ENCODE measurements at places on chromosomes 3 and 15.

GRCh38 chr15:48385031-48385830 lies 54.0 kb downstream of the DUT start:
- no peak for DNase-seq

- no peak for DNase-seq
These were observed 412.7 kb downstream of the CNTN4 start for GRCh38 chr3:2511356-2511755.

DNA sequence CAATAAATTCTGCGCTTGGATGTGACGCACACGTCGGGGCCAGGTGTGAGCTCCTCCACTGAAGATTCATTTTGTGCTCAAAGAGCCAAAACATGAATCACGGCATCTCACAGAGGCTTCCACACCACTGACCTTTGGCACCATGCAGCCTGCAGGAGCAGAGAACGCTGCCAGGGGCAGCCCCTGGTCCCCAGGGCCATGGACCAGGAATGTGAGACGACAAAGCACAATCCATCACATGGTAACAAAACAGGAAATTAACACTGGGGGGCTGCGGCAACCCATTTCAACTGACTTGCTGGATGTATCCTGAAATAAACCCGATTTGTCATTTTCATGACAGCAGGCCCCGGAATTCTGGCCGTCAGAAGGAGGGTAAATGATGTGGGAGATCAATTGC lies 167.5 kb upstream of the IGF1R start:
- no peak for DNase-seq

- DNase-seq = no peak
These were observed 85.6 kb downstream of the NEDD4 start for GRCh38 chr15:55907797-55908196.

DNA sequence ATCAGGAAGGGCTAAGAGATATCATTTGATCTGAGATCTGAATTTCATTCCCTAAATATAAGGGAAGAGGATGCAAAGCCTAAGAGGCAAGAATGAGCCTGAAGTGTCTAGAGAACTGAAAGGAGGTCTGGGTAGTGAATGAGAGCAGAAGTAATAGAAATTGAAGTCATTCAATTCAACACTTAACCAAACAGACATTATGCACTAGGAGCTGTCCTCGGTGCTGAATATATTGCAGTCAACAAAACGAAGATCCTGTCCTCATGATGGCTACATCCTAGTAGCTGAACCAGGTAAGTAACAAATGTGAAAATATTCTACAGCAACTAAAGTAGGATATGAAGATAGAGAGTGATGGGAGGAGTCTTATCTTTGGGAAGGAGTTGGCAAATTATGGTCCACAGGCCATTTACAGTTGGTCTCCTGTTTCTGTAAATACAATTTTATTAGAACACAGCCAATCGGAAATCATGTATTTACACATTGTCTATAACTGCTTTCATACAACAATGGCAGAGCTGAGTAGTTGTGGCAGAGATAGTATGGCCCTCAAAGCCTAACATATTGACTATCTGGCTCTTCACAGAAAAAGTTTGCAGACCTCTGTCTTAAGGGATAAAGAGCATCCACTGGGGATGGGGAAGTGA lies 192.9 kb upstream of the CADPS start:
- no peak for DNase-seq

GRCh38 chr3:49421890-49422378 lies 339 bp downstream of the AMT start:
- no peak for DNase-seq

DNA sequence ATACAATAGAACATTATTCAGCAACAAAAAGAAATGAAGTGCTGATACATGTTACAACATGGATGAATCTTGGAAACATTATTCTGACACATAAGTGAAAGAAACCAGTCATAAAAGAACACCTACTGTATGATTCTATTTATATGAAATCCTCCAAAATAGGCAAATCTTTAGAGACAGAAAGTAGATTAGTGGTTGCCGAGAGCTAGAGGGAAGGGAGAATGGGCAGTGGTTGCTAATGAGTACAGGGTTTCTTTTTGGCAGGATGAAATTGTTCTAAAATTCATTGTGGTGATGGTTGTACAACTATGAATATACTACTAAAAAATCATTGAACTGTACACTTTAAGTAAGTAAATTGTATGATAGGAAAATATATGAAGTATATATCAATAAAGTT lies 6.3 kb upstream of the LRRC58 start:
- no peak for DNase-seq

DNA sequence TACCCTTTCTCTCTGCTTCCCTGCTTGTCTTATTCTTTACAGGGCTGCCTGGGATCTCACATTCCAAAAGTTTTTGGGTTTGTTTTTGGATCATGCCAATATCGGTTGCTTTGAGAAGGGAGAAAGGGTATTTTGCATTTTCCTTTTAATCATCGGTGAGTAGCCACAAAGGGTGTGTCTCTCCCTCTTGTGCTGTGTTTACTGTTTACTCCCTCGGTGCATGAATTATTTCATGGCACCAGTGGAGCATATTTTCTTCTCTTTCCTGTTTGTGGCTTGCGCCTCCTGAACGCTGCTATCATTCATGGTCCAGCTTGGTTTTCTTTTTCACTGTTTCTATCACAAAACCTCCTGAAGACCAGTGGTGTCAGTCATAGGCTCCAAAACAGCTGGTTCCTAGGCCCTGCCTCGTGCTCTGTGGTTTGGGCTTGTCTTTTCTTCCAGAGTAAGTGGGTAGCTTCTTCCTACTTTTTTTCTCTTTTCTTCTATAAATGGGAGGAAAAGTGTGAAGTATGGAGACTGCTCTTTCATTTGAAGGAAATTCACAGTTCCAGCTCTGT lies 54.9 kb downstream of the IGF1R start:
- DNase-seq = no peak

DNA sequence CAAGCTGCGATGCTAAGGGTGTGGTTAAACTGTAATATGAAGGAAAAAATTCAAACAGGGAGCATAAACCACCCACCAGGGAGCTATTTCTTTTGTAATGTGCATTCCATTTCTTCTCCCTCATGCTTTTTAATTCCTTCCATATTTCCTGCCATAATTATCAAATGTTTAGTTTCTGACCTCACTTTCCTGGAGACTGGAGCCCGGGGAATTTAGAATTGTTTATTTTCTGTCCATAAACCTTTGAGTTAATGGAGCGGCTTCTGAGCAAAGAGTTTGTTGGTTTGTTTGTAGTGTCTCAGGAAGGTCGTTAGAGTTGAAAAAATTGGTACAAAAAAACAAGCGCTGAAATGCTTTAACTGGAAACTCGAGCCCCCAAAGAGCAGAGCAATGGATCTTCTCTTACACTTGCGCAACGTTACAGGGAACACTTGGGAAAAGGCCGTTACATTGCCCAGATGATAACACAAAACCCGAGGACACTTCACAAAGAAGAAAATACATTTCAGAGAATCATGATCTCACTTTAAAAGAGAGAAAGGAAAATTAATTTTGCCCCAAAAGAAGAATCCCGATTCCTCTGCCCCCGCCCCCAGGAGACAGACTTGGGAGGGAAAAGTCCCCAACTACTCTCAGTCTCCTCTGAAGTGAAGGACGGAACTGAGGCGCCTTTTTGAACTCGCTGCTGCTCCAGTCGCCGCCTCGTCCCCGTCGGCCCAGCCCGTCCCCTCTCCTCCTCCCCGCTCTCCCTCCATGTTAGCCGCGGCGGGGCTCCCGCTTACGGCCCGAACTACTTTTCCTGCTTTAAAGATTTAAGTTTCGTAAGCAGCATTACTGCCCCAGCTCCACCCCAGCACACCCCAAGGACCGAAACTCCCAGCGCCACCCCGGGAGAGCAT lies 842 bp downstream of the FSTL1 start:
- DNase-seq = no peak

All from stimulated activated CD8-positive, alpha-beta memory T cell treated with anti-CD3 and anti-CD28 coated beads, Interleukin-4, amount 100 ng/mL, for 24 hours (primary cell).